ENCODE measurements at places on chromosomes 7 and 10. TPM values are rescaled to one million over a fixed set of nuclear protein-coding genes. Genes with fewer than 3 reads are reported as not detected.

DNA sequence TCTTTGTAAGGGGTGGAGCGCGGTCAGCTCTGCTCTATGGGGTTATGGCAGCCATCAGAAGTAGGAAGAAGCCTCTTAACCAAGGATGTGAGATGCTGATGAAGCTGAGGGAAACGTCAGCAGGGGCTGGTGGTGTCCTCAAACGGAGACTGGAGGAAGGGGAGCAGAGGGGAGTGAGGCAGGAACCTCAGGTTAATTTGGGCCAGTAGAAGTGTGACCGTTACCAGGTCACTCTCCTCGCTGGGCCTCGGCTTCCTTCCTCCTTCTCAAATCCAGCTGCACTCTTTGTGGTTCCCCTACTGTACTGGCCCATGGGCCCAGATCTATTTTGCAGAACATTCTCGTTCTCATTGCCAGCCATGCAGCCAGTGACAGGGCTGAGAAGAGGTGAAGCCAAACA lies 169.5 kb downstream of the TMEM178B start:
- DNase-seq: no peak
- no peak overlapping the region for H3K4me3 ChIP-seq

GRCh38 chr10:14953424-14954000 lies 384 bp downstream of the DCLRE1C start:
- peak overlapping the region; percentile 63 for H3K4me3 ChIP-seq
- no peaks in the 10 kb centered on the region for H3K27me3 ChIP-seq
- peak; percentile 66 for DNase-seq
- no peaks in the 10 kb centered on the region for H3K36me3 ChIP-seq
- peaks cover 9% of the 10 kb centered on the region for H3K4me1 ChIP-seq
- no peak overlapping the region for H3K27ac ChIP-seq

DNA sequence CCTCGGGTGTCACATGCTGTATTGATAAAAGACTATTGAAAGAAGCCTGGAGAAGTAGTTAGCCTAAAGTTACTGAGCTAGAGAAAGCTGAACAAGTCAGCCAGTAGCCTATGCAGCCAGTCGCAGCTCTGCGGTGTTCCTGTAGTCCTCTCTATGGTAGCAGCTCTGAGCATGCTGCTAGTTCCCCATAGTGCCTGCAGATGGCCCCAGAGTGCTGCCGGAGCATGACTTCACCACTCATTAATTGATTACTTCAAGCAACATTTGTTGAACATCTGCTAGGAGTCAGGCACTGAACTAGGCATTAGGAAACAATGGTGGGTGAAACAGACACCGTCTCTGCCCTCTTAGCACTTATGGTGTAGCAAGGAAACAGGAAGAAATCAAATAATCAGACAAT lies 422.7 kb downstream of the SORCS3 start:
- no peaks in the 10 kb centered on the region for H3K36me3 ChIP-seq
- no peak overlapping the region for H3K4me3 ChIP-seq
- H3K27me3 ChIP-seq: no peaks in the 10 kb centered on the region

GRCh38 chr10:75187961-75188426 lies 22.6 kb upstream of the VDAC2 start:
- no peaks in the 10 kb centered on the region for H3K36me3 ChIP-seq
- DNase-seq: peak; percentile 63
- no peak overlapping the region for H3K4me3 ChIP-seq
- no peaks in the 10 kb centered on the region for H3K27me3 ChIP-seq
- no peak overlapping the region for H3K27ac ChIP-seq

DNA sequence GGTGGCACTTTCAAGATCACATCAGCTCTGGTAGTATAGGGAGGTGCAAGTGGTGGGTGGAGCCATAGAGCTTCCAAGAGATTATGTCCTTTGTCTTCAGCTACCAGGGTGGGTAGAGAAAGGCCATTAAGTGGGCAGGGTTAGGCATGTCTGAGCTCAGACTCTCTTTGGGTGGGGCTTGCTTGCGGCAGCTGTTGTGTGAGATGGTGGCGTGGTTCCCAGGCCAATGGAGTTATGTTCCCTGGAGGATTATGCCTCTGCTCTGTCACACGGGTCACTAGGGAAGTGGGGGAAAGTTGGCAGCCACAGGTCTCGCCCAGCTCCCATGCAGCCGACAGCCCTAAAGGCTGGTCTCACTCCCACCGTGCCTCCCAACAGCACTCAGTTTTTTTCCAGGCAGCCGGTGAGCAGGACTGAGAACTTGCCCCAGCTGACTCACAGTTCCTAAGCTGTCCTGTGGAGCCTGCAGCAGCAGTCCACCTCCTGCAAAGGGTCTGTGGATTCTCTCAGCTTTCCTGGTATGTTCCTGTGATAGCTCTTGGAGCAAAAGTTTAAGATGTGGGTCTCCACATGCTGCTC lies 459.0 kb downstream of the SH2D4B start:
- no peaks in the 10 kb centered on the region for H3K36me3 ChIP-seq
- no peak overlapping the region for H3K27ac ChIP-seq
- no peak for DNase-seq
- H3K4me3 ChIP-seq: no peak overlapping the region
- H3K27me3 ChIP-seq: no peaks in the 10 kb centered on the region

DNA sequence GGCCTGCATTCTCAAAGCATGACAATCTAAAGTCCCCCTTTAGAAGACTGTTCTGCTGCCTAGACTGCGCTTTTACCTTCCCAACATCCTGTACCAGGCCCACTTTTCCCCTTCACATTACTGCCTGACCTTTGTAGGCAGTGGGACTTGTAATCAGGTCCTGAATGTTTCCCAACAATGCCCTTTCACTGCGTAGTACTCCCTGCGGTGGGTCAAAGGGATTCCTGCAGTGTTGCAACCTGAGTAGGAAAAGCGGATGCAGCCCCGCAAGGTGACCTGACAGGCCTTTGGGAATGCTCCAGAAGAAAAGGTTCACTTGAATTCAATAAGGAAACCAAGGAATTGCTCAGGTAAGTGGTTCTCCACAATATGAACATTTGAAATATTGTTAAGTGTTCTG lies 4.9 kb upstream of the TCAF1 start:
- H3K36me3 ChIP-seq: no peaks in the 10 kb centered on the region
- no peak overlapping the region for H3K4me3 ChIP-seq
- no peaks in the 10 kb centered on the region for H3K27me3 ChIP-seq
- H3K4me1 ChIP-seq: peaks cover 24% of the 10 kb centered on the region
- no peak overlapping the region for H3K27ac ChIP-seq

DNA sequence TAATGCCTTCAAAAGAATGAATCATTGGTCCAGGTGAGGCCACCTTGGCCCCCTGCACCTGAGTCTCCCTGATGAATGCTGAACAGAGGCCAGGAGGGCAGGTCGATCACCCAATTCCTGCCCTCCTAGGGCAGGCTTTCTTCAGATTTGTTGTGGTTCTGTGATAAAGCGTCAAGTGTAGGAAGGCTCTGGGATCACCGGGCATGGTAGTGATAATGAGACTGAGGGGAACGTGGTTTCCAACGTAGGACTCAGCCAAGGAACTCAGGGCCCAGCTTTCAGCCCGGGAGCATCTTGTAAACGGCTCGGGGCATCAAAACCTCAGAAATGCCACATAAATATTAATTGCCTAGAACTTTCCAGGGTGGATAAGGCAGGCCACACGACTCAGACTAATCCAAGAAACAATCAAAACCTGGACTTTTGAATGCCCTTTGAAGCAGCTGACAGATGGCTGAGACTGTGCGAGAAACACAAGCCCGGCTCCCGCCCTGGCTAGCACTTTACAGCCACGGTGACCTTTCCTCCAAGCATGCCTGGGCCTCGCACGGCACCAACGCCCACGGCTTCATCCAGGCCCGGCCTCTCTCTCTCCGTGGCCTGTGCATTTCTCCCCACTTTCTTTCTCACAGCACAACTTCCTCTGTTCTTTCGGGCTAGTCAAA lies 239.3 kb upstream of the GRB10 start:
- no peak for DNase-seq
- no peaks in the 10 kb centered on the region for H3K36me3 ChIP-seq
- no peaks in the 10 kb centered on the region for H3K27me3 ChIP-seq
- no peak overlapping the region for H3K27ac ChIP-seq
- no peaks in the 10 kb centered on the region for H3K4me1 ChIP-seq

DNA sequence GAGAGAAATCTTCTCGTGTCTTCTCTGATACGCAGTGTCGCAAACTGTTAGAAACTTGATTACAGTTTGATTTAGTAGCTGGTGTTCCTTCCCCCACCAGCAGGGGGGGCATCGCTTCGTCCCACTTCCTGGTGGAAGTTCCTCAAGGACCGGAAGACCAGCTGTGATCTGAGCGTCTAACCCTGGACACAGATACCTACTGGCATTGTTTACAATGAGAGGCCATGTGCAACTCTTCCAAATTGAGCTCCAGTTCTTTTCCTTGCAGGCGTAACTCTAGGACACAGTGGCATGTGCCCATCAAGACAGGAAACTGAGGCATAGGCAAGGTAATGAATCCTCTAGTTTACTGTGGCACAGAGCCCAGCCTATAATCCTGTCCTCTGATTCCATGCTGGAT lies 219.0 kb downstream of the CCDC3 start:
- H3K27ac ChIP-seq: no peak overlapping the region
- peaks cover 11% of the 10 kb centered on the region for H3K4me1 ChIP-seq
- H3K4me3 ChIP-seq: no peak overlapping the region
- no peaks in the 10 kb centered on the region for H3K36me3 ChIP-seq
- DNase-seq: peak; percentile 52

DNA sequence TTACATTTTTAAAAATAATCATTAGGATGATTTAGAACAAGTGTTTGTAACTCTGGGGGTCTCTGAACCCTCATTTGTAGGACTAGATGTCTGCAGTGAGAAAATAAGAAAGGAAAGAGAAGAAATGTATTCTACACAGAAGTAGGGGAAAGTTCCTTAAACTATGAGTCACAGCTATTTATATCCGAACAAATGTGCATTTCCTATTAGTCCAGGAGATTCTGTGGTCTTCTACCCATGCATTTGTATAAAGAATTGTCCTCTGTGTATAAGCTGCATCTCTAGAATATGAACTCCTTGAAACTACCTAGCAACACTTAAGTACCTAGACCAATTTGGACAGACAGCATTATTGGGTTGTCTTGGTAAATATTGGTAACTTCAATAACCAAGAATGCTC lies 15.9 kb upstream of the CD36 start:
- H3K36me3 ChIP-seq: no peaks in the 10 kb centered on the region
- no peak overlapping the region for H3K27ac ChIP-seq
- H3K4me3 ChIP-seq: no peak overlapping the region
- DNase-seq: no peak

DNA sequence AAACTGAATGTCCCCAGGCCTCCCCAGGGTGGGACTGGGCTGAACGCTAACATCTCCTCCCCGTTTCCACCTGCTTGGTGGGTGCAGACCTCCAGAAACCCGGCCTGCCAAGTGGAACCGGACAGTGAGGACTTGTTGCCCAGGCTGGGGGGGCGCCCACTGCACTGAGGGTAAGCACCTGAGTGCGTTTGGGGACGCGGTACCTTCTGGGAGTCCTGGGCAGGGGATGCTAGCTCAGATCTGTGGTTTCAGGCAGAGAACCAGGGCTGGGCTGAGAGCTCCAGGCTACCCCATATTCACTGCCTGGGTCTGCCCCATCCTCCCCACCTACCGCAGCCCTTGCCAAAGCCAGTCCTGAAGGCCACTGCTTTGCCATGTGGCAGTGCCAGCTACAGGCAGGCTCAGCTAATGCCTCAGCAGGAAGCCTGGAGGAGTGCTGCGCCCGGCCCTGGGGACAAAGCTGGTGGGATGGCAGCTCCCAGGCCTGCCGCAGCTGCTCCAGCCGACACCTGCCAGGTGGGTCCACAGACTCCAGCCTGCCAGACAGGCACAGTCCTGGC lies 3.5 kb upstream of the ZNF467 start:
- peaks cover 11% of the 10 kb centered on the region for H3K4me1 ChIP-seq
- no peak overlapping the region for H3K27ac ChIP-seq
- H3K27me3 ChIP-seq: peaks cover 47% of the 10 kb centered on the region
- DNase-seq: no peak

- H3K27me3 ChIP-seq: no peaks in the 10 kb centered on the region
- no peak overlapping the region for H3K4me3 ChIP-seq
- H3K36me3 ChIP-seq: no peaks in the 10 kb centered on the region
- H3K27ac ChIP-seq: no peak overlapping the region
- DNase-seq: no peak
- peaks cover 45% of the 10 kb centered on the region for H3K4me1 ChIP-seq
Observed at GRCh38 chr10:71844084-71844483, 7.0 kb downstream of the PSAP start.

DNA sequence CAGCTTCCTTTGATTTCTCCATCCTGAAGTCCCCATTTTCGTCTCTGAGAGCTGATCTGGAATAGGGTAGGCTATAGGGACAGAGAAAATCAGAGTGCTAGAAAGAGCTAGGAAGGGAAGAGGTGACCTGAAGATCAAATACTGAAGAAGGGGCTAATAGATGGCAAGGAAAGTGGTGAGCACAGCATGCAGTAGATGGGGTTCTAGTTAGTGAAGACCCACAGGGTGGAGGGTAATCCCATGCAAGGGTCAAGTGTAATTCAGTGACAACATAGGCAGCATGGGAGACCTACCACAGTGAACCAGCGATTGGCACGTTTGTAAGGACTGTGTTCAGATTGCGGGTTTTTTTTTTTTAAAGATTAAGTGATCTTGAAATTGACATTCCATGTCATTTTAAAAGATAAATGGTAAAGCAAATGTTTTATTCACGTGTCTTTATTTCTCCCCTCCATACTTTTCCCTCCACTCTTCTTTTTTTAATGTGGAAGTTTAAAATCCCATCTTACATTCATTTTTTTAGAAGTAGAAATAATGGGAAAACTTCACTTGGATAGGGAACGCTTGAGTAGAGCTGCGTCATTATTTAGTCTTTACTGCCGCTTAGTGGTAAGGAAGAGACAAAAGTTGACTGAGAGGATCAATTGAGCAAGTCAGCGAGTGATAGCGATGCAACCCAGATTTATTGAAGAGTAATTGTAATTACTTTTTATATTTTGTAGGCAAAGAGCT lies 21.0 kb upstream of the ABI1 start:
- peaks cover 4% of the 10 kb centered on the region for H3K27me3 ChIP-seq
- no peaks in the 10 kb centered on the region for H3K36me3 ChIP-seq
- DNase-seq: peak; percentile 74
- H3K27ac ChIP-seq: no peak overlapping the region
- no peaks in the 10 kb centered on the region for H3K4me1 ChIP-seq
- no peak overlapping the region for H3K4me3 ChIP-seq

- no peak for DNase-seq
- H3K27me3 ChIP-seq: no peaks in the 10 kb centered on the region
- H3K4me3 ChIP-seq: no peak overlapping the region
- H3K36me3 ChIP-seq: no peaks in the 10 kb centered on the region
- H3K4me1 ChIP-seq: peaks cover 13% of the 10 kb centered on the region
- H3K27ac ChIP-seq: peak overlapping the region; percentile 21
Observed at GRCh38 chr7:23422909-23423308, 47.4 kb downstream of the IGF2BP3 start.

- no peaks in the 10 kb centered on the region for H3K27me3 ChIP-seq
- DNase-seq: no peak
- no peaks in the 10 kb centered on the region for H3K4me1 ChIP-seq
- no peak overlapping the region for H3K4me3 ChIP-seq
Observed at GRCh38 chr7:139883814-139884213, 54.8 kb downstream of the TBXAS1 start.

CAV1 gene
- 0.19 TPM for total RNA-seq

SPAM1 gene
- total RNA-seq: not detected

ZNF735 gene
- total RNA-seq: not detected

TAS2R5 gene
- 3.9 TPM for total RNA-seq

All from neural progenitor cell (in vitro differentiated cells).